Activated CD4-positive, alpha-beta T cell treated with anti-CD3 and anti-CD28 coated beads, Interleukin-2, Interleukin-6, amounts not matched to agents 100 ng/mL and 50 ng/mL, durations not matched to agents 16 hours and 8 hours (primary cell): ENCODE measurements at places on chromosomes 2 and 18.

DNA sequence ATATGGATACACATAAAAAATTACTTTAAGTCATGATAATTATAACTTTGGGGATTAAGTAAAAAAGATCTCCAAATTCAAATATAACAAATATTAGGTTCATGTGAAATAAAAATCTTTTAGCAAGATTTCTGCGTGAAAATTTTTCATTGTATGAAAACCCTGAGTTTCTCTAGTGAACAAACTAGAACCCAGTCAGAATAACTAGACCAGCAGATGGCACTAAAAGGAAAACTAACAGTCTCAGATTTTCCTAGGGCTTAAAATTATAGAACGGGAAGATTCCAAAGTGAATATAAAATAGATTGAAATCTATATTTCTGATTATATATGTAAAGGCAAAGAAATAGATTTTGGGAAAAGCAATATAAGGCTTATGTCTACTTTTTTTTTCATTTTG lies 43.3 kb downstream of the TMEM200C start:
- no peak for DNase-seq

DNA sequence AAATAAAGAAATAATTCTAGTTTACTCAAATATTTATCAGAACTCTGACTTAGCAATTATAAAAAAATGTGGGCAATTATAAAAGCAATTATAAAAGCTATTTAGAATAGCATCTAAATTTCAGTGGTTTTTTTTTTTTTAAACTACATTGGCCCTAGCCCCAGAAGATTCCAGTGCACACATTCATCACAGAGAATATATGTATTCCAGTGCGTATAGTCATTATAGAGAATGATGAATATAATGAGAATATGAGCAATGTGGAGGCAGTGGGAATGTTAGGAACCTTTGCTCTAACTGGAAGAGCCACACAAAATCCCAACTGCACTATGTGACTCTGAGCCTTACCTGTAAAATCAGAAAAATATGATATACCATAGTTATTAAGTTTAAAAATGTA lies 10.5 kb downstream of the MAP3K2 start:
- no peak for DNase-seq

DNA sequence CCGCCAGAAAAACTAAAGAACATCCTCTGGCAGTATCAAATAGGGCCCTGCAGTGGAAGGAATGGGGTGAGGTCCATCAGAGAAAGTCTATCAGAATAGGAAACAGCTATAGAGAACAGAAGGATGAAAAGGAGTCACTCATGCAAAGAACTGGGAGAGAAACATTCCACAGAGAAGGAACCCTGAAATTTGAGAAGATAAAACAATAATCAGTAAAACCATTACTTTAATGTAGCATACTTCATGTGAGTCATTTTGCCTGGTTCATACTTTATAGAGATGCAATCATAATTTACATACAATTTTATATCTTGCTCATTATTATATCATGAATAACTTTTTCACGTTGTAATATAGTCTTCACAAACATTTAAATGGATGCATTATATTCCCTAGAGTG lies 402.2 kb downstream of the NCKAP5 start:
- no peak for DNase-seq

GRCh38 chr2:27435628-27436027 lies 6.6 kb upstream of the KRTCAP3 start:
- DNase-seq, result no peak

- DNase-seq, result no peak
These were observed 37.4 kb upstream of the SLC9A2 start for GRCh38 chr2:102581911-102582310.

- DNase-seq, result no peak
These were observed 1.0 kb upstream of the HDAC4 start for GRCh38 chr2:239401881-239402233.

- no peak for DNase-seq
These were observed 122.9 kb downstream of the METTL8 start for GRCh38 chr2:171310889-171311288.

DNA sequence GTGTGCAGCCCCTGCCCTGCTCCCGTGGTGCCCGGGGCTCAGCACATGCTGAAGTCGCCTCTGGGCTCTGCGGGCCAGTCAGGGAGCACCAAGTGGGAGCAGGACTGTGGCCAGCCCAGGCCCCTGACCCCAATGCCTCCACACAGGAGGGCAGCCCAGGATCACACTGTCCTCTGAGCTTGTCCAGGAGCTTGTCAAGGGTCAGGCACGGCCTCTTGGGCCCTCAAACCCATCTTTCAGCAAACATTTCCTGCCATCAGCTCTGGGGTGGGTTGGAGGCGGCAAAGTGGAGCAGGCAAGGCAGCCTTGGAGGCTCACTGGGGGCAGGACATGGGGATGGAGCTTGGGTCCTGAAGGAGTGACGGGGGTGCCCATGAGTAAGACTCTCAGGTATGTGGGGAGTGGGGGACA lies 10.3 kb downstream of the SNED1 start:
- no peak for DNase-seq

GRCh38 chr2:41579806-41580205 lies 468.0 kb upstream of the PKDCC start:
- DNase-seq, result no peak

GRCh38 chr2:102187496-102188150 lies 800 bp downstream of the IL1RL2 start:
- peak; percentile 53 for DNase-seq

DNA sequence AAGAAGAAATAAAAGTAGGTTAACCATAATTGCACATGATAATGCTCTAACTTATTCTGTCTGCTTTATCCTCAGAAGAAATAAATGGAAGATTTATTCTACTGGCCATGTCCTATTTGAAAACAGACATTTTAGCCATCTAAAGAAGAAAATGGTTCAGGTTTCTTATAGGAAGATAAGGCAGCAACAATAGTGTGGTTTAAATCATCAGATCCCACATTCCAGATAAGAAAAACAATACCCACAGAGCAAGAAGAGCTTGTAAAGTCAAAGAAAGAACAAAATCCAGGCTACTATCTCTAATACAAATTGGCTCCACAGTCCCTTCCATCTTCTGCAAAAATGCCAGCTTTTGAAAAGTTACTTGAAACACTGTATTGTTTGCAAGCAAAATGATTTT lies 49.3 kb downstream of the L3MBTL4 start:
- DNase-seq, result no peak

GRCh38 chr2:171763602-171764001 lies 76.3 kb downstream of the DYNC1I2 start:
- no peak for DNase-seq

- DNase-seq, result no peak
These were observed 54.4 kb downstream of the USP14 start for GRCh38 chr18:212780-213179.

DNA sequence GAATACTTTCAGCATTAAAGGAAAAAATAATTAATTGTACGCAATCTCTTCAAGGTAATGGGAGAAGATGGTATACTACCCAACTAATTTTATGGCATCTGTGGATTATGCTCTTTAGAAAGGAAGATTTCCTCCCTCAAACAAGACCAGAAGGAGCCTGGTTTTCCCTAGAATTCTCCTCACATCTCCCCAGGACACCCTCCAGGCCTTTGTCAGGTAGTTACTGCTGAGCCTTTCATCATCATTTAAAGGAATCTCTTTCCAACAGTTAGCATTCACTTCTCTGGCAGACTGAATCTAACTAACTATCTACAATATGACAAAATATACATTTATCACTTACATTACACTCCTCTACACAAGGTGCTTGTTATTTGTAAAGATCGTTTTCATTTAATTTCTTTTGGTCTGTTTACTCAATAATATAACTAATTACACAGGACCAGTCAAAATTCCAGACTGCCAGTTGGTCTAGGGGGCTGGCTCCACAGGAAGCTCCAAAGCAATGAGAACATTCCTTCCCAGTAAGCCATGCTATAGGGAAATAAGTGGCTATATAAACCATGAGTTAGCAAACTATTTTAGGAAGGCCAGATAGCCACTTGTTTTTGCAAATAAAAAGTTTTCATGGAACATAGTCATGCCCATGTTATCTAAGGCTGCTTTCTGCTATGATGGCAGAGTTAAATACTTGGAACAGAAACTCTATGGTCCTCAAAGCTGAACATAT lies 19.1 kb downstream of the ZNF24 start:
- DNase-seq, result no peak

GRCh38 chr18:79637921-79638909 lies 41.4 kb upstream of the CTDP1 start:
- DNase-seq, result no peak

DNA sequence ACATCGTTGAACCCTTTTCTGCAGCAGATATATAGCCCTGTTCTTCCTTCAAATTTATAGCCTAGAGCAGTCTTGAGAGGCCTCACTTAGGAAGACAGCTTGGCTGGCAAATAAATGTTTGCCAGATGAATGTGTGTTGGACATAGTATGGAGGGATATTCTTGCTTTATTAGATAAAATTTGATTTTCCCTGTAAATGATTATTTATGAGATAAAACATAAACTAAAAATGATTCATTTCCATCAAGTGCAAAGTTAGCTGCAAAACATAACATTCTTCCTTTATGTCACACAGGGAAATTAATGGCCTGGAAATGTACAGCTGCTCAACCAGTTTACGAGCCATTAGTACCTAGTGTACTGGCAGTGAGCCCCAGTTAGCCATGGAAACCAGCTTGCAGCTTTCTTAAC lies 82.5 kb downstream of the LIMS1 start:
- no peak for DNase-seq

DNA sequence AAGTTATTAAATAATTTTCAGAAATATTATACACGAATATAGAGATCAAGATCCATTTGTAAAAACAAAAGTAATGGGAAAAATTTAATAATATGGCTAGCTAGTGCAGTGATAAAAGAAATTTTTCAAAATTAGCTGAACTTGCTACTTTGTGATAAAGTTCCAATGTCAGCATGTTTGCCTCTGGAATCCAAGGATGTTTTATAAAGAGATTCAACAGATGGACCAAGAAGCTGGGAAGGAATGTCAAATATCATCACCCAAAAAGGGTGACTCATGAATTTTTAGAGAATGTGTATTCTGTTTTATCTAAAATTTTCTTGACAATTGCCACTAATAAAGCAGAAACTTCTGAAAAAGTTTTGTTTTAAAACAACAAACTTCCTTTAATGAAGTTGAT lies 95.3 kb downstream of the FSIP2 start:
- DNase-seq, result no peak

GRCh38 chr2:12507295-12507694 lies 209.4 kb upstream of the TRIB2 start:
- DNase-seq, result peak; percentile 88

- no peak for DNase-seq
These were observed 473.9 kb downstream of the BCL11A start for GRCh38 chr2:60079562-60079961.

DNA sequence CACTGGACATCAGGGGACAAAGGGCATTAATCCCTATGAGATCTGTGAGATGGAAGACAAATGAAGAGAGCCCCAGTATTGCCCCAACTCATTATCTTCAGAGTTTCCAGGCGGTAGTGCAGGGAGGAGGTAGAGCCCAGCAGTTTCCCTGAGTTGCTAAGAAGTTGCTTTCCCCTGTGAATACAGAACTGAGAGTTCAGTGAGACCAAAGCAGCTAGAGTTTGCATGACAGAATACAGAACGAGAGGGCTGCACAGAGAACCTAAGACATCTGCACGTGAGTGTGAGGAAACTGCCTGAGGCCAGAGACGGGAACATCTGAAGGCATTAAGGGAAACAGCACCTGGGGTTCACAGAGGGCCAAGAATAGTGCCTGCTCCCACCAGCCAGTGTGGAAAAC lies 18.1 kb upstream of the PGAP1 start:
- no peak for DNase-seq

DNA sequence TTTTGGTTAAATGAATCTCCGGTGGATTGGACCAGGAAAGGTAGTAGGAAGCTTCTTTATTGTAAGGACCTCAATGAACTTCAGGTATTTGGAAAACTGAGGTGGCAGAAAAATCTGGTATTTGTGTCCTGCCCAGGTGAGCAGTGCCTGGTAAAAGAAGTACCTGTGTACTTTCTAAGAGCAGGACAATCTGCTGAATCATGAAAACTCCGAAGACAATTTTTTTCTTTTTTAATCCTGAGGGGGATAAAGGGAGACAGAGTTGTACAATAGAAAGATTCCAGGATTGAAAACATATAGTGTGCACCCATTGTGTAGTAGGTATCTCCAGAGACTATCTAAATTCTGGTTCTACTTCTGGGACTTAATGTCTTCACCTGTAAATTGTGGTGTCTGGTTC lies 191.8 kb upstream of the SPOPL start:
- no peak for DNase-seq

- DNase-seq, result no peak
These were observed 267.6 kb upstream of the LYPD1 start for GRCh38 chr2:132937629-132938028.

DNA sequence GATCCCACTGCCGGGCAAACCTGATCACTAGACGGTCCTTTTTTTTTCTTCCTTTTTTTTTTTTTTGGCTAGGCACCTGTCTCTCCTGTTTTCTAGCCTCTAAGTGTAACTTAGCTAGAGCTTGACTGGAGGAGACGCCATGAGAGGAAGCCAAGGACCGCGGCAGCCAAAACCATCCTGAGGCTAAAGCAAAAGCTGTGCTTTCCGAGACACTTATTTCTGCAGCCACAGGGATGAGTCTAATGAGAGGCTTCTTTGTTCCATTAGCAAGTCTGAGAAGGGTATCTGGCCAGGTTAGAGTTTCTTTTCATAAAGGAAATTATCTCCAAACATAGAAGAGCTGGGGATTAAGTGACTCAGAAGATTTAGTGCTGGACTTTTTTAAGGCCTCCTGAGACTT lies 7.3 kb upstream of the CXCR4 start:
- DNase-seq, result no peak

DNA sequence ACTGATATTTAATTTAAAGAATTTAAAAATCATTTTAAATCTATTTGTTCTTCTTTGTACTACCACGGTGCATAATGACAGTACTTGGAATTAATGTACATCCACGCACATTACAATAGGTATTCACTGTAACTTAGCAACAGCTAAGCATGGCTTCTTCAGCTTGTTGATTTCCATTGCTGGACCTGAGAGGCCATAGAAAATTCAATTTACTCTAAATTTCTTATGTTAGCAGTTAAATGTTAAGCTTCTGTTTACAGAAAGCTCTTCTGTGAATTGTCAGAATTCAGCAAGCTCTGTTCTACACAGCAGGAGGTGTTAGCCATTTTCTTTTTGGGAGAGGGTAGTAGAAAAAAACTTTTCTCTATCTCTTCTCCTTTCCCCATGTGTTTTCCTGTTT lies 1149.3 kb upstream of the CDH2 start:
- DNase-seq, result no peak

- no peak for DNase-seq
These were observed 81.1 kb downstream of the TMEM17 start for GRCh38 chr2:62424899-62425298.

GRCh38 chr18:50695431-50696176 lies 124.2 kb downstream of the MRO start:
- DNase-seq, result no peak

- no peak for DNase-seq
These were observed 4.2 kb upstream of the MEIS1 start for GRCh38 chr2:66430505-66431273.

- no peak for DNase-seq
These were observed 117.3 kb downstream of the GALR1 start for GRCh38 chr18:77366720-77367641.

GRCh38 chr18:32060026-32060425 lies 31.6 kb upstream of the RNF138 start:
- no peak for DNase-seq
